ENCODE measurements at places on chromosomes 1 and 21.

DNA sequence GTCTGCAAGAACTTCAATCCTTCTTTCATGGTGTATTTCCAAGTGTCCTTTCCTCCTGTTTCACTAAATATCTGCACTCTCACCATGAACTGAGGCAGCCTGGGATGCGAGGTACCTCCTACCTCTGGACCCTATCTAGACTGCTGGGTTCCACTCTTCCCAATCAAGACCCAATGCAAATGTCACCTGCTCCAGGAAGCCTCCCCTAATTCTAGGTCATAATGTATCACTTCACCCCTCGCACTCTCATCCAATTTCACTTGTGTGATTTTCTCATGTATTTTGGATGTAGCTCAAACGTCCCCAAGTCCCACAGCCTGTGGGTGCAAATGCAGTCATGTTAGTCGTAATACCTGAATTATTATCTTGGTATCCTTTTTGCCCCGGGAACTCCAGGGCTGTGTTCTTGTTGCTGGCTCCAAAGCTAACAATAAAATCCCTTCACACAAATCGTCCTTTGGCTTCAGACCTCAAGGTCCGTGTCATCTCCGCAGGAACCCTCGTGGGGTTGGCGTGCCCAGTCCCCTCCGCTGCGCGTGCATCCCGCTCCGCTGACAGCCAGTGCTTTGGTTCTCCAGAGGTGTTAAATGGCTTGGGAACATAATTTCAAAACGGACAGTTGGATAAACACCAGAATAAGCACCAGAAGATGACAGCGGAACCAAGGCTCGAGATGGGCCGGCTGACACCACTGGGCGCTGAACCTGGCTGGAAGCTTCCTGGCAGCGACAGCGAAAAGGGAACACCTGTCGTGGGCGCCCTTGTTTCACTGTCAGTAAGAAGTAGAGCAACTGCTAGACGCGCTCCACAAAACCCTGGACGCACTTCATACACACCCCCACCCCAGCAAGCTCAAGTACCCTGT is 1.0 kb upstream of the BACH1 start:
- DNase-seq, result no peak

DNA sequence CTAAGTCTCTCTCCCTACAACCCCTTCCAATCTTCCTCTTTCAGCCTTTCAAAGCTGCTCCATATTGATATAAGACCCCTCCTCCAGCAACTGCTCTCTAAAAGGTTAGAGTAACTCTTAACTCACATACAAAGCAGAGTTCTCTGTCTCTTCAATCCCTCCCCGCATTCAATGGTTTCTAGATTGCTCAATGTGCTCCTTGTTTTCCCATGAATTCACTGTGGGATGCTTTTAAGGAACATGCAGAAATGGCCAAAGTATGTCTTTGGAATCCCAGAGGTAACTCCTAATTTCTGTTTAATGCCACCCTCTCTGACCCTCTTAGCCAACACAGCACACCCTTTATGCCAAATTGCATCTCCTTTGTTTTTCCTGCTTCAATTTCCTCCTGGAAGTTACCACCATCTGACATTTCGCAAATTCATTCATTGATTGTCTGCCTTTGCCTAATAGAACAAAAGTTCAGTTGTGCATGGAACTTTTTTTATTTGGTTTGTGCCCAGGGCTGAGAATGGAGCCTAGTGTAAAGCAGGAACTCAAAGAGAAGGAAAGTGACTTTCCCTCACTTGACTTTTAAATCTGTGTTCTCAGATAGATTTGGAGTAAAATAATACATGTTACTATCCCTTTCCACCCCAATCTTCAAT is 172.7 kb upstream of the C8B start:
- no peak for DNase-seq

- DNase-seq, result no peak
These were observed 82.6 kb upstream of the WDR26 start for GRCh38 chr1:224517171-224517570.

DNA sequence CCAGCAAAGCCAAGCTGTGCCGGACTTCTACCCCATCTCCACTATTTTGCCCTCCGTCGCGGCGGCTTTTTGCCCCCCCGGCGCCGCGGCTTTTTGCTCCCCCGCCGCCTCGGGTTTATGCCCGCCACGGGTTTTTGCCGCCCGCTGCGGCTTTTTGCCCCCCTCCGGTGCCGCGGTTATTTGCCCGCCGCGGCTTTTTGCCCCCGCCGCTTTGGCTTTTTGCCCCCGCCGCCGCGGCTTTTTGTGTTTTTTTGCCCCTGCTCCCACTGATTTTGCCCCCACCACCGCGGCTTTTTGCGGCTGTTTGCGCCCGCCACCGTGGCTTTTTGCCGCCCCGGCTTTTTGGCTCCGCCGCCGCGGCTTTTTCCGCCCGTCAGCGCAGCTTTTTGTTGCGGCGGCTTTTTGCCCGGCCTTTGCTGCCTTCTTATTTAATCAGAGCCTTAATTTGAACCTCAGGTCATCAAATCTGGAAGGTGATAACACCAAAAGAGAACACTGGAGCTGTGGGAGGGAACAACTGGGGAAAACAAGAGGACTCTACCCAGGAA is 106.0 kb downstream of the TPTE start:
- no peak for DNase-seq

- DNase-seq, result no peak
These were observed 7.8 kb downstream of the ZBTB7B start for GRCh38 chr1:155010211-155010918.

- no peak for DNase-seq
These were observed 524.4 kb downstream of the PTPRC start for GRCh38 chr1:199163267-199163666.

GRCh38 chr1:101261623-101262022 is 24.8 kb downstream of the S1PR1 start:
- DNase-seq, result no peak

- DNase-seq, result no peak
These were observed 336.3 kb downstream of the PBX1 start for GRCh38 chr1:164895026-164895912.

DNA sequence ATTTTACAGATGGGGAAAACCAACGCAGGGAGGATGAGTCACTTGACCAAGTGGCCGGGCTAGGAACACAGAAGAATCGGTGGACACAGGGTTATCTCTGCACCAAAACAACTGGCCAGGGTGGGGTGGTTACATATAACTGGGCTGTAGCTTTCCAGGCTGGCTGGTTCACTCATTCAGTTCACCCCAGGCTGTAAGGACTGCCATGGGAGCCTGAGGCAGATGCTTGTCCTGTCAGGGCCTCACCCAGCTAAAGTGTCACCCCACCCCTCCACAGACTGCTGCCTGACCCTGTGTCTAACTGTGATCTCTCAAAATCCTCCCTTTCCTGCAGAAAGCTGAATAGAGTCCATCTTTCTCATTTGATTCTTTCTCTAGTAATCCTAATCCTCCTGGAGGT is 387.3 kb downstream of the RYR2 start:
- DNase-seq, result no peak

GRCh38 chr1:29508458-29509107 is 272.3 kb downstream of the PTPRU start:
- DNase-seq, result no peak

- DNase-seq, result no peak
These were observed 142.2 kb downstream of the PAPPA2 start for GRCh38 chr1:176605176-176605575.

GRCh38 chr21:31874812-31875212 is 2.0 kb downstream of the HUNK start:
- no peak for DNase-seq

GRCh38 chr1:208112401-208112800 is 131.8 kb downstream of the PLXNA2 start:
- DNase-seq, result no peak

DNA sequence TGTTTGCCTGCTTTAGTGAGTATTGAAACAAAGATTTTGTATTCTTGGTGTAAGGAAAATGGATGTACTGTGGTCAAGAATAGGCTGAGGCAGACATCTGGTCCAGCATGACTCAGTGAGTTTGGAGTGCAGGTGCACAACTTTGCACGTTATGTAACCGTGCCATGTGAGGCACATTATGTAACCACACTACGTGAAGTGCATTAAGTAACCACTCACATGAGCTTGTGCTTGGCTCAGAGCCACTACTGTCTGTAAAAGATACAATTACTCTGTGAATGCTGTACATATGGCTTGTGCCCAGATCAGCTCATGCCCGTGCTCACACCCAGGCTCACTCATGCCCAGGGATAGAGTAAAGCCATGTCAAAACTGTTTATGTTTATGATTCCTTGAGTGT is 216.8 kb downstream of the CTH start:
- DNase-seq, result no peak

DNA sequence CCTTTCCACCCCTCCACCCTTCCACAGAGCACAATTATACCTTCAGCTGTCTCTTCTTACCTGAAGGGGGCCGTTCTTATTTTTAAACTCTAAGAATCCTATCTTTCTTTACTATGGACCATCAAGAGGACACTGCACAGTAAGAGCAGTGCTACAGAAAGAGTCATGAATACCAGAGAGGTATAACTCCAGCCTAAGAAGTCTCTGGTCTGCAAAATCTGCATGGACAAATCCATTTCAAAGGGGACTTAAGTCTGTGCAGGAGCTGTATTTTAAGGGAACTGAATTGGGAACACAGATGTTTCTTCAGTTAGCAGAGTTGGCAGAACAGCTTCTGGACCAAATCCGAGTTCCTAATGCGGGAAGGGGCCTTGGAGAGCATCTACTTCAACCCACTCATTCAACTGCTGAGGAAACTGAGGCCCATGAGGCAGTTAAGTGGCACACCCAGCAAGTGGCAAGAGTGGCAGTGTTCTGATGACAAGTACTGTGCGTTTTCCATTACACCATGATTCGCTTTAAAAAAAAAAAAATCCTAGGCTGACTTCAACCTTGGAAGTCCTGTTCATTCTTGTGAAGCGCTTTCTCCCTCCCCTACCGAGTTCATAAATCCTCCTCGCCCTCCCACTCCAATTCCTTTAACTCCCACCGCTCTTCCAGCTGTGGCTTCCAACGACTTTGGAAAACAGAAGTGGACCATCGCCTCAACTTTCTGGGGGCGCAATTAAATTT is 1.8 kb downstream of the PLPP3 start:
- no peak for DNase-seq

- no peak for DNase-seq
These were observed 87.2 kb downstream of the PEX14 start for GRCh38 chr1:10561955-10562354.

GRCh38 chr1:55384637-55385036 is 169.5 kb upstream of the USP24 start:
- DNase-seq, result no peak

- no peak for DNase-seq
These were observed 18.5 kb downstream of the WLS start for GRCh38 chr1:68213843-68214242.

DNA sequence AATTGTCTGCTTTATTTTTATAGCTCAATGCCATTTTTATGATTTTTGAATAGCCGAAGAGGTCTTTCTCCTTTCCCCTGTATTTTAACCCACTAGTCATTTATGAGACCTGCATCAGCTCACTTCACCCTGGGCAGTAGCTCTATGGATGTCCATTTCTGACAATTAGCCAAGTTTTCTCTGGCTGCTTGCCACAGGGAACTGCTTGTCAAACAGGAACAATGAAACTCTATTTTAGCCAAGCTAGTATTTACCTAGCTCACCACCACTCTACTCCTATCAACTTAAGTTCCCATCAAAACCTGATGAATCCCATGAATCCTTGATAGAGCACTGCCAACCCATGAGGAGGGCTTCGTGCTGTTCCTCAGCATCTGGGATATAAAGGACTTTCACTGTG is 406.7 kb downstream of the RWDD3 start:
- no peak for DNase-seq

- no peak for DNase-seq
These were observed 23.7 kb upstream of the SLC45A1 start for GRCh38 chr1:8294170-8294697.

DNA sequence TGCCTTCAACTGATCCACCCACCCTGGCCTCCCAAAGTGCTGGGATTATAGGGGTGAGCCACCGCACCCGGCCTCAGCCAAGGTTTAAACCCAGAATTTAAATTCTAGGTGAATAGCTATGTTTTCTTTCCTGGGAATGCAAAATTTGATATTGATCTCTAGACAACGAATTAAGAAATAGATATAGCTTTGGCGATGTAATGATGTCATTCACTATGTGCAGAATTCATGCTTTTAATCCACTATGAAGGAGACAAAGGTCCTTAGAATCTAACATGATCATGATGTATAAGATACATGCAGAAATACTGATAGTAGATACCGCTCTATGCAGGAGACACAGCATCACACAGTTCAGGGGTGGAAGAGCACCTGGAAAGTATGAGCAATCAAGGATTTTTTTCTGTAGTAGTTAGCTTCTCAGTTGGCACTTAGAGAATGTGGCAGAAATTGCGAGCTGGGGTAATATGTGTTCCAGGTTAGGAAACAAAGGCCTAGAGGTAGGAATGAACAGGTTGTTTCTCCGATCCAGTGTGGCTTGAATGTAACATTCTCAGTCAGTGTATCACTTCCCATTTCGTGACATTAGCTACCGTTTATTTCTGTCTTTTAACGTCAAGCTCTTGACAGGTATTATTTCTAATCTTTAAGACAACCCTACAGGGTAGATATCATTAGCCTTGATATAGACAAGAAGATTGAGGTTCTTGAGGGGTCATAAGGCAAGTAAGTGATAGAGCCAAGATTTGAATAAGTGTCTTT is 3.0 kb upstream of the CEP350 start:
- no peak for DNase-seq

DNA sequence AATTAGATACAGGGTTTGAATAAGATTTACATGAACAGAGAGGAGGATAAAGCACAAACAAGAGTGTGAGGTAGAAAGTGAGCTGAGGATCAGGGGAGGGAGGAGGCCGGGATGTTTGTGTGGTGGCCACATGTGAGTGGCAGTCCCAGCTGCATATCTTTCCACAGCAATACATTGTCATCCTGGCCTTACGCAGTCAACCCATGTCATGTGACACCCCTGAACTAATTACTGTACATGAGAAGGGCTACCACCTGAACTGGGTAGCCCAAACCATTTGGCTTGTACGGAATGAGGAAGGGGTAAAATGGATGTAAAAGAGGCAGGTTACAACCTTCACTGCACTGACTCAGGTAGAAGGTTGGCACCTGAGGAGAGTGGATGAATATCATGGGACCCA is 4.2 kb downstream of the SLAMF7 start:
- DNase-seq, result no peak

- DNase-seq, result no peak
These were observed 210.4 kb upstream of the BRINP3 start for GRCh38 chr1:190688096-190688495.

GRCh38 chr1:183444243-183444642 is 26.1 kb upstream of the NMNAT2 start:
- DNase-seq, result no peak

DNA sequence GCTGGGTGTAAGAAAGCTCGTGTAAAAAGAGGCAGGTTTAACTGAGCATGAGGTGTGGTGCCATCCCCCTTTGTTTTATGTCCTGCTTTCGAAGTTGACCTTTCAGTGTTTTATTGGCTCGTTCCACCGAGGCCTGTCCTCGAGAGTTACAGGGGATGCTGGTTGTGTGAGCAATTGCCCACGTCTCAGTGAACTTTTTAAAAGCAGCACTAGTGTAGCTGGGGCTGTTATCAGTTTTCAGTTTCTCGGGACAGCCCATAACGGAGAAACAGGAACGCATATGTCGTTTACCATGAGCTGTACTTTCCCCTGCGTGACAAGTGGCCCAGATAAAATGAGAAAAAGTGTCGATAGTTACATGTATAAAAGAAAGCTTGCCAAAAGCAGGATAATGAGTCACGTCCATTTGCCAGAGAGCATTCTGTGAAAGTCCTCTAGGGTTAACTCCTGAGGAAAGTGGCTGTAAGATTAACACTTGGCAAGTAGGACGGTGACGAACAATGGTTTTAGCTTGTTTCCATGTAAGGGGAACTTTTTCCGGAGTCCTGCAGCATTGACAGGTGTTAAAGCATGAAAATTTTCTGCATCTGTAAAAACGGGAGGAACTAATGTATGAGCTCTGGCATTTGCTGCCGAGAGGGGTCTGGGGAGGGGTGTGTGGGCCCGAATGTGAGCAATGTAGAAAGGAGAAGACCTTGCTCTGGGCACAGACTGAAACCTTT is 7.8 kb upstream of the LRRC47 start:
- DNase-seq, result no peak
